ENCODE measurements at places on chromosomes 3 and 15.

GRCh38 chr15:83208367-83208661, 691 bp upstream of the HDGFL3 start:
- DNase-seq, result no peak

GRCh38 chr3:46867550-46867898, 4.3 kb upstream of the MYL3 start:
- no peak for DNase-seq

DNA sequence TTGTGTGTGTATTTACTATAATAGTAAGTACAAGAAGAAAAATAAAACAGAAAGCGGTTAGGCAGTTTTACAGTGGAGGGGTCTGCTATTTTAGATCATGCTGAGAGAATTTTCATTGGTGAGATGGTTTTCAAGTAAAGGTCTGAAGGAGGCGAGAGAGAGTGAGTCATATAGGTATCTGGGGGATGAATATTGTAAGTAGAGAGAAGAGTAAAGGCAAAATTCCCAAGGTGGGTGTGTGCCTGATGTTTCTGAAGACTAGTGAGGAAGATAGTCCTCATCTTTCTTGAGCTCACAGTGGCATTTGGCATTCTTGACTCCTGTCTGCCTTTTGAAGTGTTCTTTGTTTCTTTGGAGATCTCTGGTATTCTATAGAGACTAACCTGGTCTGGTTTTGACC, 38.6 kb downstream of the CRYBG3 start:
- DNase-seq, result no peak

DNA sequence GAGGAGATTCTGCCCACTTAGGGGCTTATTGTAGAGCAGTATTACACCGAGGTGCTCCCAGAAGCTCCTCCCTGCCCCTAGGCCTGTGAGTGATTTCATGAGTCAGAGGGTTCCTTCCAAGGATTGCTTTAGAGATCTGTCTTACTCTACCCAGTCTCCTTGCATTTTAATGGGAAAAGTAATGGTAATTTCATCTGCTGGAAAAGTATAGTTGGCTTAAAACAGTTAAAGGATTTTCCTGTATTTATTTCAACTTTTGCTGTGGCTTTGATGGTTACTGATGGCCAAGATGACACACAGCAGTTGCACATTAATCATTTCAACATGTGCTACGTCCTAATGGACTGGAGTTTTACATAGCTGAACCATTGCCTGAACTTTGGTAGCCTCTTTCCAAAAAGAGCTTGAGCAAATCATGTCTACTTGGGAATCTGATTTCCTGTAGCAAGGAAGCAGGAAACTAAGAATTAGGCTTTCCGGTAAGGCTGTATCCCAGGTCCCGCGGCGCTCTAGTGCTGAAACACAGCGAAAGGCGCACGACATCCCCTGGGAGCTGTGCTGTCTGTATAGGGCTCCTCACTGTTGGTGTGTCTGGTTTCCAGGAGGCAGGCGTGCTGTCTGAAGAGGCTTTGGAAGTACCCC, 9.2 kb upstream of the PGPEP1L start:
- DNase-seq, result no peak

GRCh38 chr3:117486719-117487716, 777.4 kb downstream of the TUSC7 start:
- no peak for DNase-seq

DNA sequence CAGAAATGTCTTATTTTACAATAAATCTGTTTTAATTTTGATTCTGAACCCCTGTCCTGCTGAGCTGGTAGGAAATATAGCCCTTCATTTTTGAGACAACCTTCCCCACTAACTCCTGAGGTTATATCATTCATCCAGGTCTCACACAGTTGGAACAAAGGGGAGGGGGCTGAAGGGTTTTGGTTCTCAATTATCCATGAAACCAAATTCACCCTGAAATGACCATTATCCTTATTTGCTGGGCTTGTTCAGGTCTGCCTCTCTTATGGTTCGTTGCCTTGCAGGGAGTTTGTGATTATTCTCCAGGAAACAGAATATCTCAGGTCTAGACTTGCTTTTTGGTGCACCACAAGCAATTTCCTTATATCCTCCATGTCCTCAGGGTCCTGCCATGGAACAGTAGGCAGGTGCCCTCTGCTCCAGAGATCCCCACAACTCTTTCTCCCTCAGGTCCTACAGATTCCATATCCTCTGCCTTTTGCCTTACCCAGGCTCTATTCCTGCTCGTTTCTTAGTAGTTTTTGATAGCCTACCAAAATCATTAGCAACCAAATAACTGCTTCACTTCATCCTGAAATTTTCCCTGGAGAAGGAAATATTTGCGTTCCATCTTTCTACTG, 94.4 kb downstream of the TGFBR2 start:
- no peak for DNase-seq
